ENCODE measurements at places on chromosomes 2 and 18. TPM values are rescaled to one million over a fixed set of nuclear protein-coding genes. Genes with fewer than 3 reads are reported as not detected.

ARHGAP25 gene
- total RNA-seq, result 0.19 TPM

FZD7 gene
- 5.4 TPM for total RNA-seq

FEV gene
- not detected for total RNA-seq

GALNT14 gene
- 48.4 TPM for total RNA-seq

RNF181 gene
- 186 TPM for total RNA-seq

TRMT61B gene
- 16.9 TPM for total RNA-seq

SPP2 gene
- total RNA-seq, result not detected

TEKT4 gene
- not detected for total RNA-seq

GORASP2 gene
- total RNA-seq, result 79.0 TPM

PRSS56 gene
- 0.14 TPM for total RNA-seq

LIMS4 gene
- total RNA-seq, result 0.29 TPM

SLC9A4 gene
- not detected for total RNA-seq

Measured in A549 treated with CORT108297 at 1 μM for 4 hours (cell line).